Stimulated activated CD8-positive, alpha-beta memory T cell treated with anti-CD3 and anti-CD28 coated beads, Interleukin-15, amount 100 ng/mL, for 24 hours (primary cell): ENCODE measurements at places on chromosomes 1 and 21.

DNA sequence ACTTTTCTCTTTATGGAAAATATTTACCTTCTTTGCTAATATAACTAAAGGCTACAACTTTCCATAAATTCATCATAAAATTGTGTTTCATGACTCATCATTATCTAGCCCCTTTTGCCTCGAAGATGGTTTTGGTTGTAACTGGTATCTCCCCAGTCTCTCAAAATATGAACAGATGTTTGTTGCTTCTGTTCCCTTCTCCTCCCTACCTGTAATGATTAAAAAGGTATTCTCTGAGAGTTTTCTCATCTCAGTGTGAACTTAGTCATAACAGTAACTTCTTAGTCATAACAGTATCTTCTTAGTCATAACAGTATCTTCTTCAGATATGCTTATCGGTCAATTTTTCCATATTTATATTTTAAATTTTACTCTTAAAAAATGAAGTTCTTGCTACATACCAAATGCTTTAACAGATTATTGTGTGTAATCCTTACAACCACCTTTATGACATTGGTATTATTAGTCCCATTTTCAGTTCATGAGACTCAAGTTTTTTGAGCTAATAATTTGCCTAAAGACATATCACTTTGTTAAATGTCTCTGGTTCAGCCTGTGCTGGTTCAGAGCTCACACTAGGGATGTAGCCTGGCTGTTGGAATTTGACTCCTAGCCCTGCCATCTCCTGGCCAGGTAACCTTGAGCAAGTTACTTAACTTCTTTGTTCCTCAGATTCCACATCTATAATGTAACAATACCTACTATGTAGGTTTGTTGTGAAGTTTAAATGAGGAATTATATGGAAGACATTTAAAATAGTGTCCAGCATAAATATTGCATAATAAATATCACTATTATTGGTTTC lies 32.6 kb downstream of the ATP1B1 start:
- DNase-seq = no peak

- no peak for DNase-seq
These were observed 119.7 kb upstream of the C1orf174 start for GRCh38 chr1:4019606-4020331.

DNA sequence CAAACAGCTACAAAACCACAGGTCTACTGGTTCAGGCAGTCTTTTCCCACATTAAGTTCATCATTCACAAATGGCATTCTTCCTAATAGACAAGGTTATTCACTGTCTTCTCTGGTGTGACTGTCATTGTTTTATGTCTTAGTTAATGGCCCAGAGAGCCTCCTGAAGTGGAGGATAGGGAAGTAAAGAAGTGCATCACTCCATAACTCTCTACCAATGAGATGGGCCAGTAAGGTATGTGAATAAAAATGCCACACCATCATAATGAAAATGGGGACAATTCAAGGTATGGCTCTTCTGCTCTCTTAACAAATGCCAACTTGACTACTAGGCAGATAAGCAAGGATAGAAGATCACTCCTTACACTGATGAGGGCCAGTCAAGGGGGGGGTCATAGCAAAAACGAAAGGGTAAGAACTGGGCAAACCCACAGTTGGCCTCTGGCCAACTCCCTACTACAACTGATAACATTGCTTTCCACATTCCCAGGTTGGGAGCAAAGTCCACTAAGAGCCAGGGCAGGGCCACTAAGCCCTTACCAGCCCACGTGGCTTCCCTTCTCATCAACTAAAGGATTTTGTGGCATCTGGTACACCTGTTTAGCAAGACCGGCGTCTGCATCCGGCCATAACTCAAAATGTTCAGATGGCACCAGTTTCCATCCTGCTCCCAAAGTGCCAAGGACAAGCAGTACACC lies 10.0 kb downstream of the PABPC4 start:
- DNase-seq = no peak

DNA sequence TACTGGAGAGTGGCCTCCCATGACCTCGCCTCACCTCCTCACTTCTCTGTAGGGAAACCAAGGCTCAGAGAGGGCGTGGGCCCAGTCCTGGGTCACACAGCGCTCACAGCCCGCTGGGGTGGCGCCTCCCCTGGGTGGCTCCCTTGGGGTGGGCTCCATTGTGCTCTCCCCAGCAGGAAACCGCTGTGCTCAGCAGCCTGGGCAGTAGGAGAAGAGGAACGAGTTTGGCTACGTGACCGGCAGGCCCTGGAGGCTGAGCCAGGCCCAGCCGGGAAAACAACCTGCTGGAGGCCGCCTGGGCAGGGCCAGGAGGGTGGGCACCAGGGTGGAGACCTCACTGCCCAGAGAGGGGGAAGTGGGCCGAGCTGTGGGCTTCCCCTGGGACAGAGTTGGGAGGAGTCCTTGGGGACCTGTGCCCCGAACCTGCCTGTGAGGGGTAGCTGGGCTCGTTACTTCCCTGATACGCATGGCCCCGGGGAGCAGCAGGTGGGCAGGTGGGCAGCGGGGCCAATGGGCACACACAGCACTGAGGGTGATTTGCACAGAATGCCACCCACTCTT lies 15.0 kb upstream of the FAM131C start:
- DNase-seq = no peak

GRCh38 chr1:94686882-94687281 lies 133.3 kb upstream of the SLC44A3 start:
- DNase-seq = no peak

- DNase-seq = no peak
These were observed 3.5 kb upstream of the PTTG1IP start for GRCh38 chr21:44876849-44877575.

DNA sequence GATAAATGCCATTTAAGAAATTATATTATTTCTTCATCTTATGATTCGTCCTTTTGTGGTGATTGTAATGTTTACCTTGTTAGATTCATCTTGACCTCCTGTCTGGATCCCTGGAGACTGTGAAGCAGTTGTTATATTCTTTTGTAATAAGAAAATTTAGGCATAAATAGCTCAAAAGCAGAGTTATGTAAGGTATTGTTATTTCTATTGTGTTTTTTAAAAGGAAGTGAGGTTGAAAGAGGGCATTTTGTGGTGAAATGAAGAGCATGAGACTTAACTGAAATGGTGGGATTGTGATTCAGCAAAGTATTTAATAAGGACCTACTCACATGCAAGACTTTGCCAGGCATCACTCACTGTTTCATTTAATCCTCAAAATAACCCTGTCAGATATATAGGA lies 104.0 kb downstream of the PDE4B start:
- DNase-seq = no peak

DNA sequence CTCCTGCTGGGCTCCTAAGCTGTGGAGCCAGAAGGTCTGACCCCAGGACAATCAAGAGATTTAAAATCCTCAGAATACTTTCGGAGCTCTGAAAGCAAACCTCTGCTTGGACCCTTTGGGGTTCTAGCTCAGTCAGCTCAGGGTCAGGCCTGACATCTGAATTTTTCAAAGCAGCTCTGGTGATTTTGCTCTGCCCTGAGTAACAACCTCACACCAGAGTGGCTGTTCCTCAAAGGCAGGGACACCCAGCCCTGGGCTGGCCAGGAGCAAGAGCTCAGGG lies 11.9 kb downstream of the SLC1A7 start:
- DNase-seq = no peak

DNA sequence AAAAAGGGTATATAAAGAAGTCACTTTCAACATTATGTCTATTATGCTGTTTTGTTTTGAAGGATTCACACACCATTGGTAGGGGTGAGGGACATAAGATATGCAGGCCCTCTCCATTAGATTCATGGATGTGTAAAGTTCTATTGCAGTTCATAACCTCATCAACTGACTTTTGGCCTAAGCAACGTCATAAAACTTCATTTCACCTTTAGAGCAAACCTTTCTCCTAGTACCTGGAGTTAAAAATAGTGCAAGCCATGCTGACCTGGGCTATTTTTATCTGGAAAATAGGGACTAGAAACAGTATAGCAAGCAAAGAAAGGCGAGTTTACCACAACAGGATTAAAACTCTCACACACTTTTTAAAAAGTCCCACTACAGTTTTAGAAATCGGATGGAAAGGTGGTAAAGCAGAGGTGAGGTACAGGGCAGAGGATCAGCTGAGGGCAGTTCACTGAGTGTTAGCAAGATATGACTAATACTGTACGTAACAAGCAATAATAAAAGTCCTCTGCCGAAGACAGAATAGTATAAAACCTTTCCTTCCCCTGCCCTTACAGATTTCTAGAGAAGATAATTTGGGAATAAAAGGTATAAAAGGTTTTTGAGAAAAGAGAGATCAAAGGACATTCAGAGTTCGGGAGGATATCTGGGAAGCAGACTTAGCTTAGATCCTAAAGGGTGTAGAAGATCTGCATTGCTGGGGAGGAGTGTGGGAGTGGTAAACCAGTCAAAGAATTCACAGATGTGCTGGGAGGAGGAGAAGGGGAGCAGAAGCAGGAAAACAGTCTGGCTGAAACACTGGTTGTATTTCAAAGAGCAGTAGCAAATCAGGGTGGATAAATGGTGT lies 14.3 kb downstream of the EGLN1 start:
- no peak for DNase-seq

DNA sequence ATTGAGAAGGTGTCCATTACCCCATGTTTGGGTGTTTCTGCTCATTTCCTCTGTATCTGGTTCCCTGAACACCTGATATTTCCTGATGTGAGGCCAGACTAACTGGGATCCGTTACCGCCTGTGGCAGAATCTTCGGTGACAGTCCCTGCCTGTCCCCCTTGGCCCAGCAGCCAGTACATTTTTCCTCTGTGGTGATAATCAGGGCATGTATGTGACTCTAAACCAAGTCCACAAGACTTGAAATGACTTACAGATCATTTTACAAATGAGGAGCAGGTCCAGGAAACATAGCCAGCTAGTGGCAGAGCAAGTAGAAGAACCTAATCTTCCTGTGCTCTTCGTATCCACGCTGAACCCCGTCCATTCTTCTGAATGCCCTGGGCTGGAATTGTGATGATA lies 143.5 kb upstream of the IPO9 start:
- DNase-seq = no peak

GRCh38 chr1:165050246-165050645 lies 306.3 kb downstream of the LMX1A start:
- no peak for DNase-seq

DNA sequence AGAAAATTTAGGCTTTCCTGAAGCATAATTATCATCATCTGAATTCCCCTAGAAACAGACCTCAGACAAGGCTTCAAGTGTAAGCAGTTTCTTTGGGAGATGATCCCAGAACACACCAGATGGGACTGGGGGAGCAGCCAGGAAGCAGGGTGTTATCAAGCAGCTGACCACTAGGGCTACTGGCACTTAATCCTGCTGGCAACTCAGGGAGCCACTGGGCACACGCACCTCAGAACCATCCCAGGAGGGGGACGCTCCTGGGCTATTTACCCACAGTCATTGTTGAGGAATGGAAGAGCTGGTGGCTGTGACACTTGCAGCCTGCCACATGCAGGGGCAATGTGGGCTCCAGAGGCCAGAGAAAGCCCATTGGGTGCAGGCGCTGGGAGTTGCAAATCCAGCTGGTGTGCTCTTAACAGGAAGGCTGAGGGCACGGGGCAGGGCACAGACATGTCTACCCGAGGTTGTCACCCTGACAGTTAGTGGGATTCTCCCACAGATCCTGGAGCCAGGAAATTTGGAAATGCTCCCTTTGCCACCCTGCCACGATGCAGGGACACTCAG lies 15.1 kb upstream of the IL22RA1 start:
- DNase-seq = no peak

DNA sequence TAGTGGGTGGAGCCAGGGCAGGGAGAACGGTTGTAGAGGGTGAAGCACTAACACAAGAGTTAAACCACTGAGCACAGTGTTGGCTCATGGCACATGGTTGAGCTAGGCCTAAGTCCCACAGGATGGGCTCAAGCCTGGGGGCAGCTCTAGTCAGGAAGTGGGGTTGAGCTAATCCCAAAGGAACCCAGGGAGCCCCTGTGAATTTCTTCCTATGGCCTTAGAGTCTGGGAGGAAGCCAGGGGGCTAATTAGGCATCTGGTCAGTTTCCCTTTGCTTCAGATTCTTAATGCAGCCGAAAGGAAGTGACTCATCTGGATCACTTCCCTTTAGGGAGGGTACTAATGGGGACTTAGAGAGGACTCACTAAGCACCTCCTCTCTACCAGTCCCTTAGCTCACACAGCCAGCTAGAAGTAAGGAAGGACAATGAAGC lies 10.1 kb downstream of the CFAP45 start:
- no peak for DNase-seq

- DNase-seq = no peak
These were observed 116.4 kb downstream of the SYT2 start for GRCh38 chr1:202593845-202594244.

- DNase-seq = no peak
These were observed 40.3 kb upstream of the LRRC8B start for GRCh38 chr1:89484092-89485038.

DNA sequence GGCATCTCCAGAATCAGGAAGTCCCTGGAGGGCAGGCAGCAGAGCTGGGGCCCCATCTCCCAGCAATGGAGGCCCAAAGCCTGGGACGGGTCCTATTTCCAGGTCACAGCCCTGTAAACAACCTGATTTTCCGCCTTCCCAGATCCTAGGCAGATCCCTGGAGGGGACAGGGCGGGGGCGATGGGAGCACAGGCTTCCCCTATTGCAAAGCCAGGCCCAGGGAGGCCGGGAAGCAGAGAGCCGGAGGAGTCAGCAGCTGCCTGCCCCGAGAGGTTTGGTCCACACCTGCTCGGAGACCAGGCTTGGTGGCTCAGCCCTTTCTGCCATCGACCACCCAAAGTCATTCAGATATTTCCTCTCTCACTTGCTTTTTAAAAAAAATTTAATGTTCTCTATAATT lies 29.2 kb downstream of the CASZ1 start:
- no peak for DNase-seq

DNA sequence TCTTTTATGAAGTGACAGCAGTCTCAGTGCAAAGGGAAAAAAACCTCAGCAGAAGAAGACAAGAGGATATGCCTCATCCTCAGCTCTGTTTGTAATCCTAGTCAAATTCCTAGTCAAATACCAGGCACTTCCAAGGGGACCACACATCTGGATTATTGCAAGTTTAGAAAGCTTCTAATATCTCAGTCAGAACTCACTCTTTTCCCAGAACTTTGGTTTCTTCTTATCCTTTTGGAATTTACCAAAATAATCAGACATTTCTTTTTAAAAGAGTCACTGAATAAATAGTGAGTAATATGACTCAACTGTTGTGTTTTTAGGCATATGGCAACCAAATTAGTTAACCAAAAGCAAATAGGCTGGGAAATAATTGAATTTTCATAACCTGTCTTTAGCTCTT lies 47.8 kb downstream of the PRRX1 start:
- no peak for DNase-seq

GRCh38 chr1:232463225-232463624 lies 166.7 kb downstream of the SIPA1L2 start:
- no peak for DNase-seq
